ENCODE measurements at places on chromosomes 7 and 10.

DNA sequence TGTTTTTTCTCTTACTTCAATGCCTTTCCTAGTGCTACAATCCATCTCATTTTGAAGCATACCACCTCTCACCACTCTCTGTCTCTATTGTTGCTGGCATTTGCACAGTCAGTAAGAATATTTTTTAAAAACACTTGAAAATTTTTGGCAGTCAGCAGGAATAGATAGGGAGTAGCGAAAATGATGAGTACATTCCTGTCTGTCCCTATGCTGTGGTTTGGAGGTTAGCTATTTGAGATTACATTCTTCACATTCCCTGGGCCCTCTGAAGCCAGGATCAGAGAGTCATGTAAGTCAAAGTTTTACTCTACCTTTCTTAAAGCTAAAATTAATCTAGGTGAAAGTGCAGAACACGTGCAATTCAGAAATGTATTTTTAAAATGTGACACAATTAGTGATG is 53.0 kb upstream of the MAGI2 start:
- no peak for ATAC-seq

DNA sequence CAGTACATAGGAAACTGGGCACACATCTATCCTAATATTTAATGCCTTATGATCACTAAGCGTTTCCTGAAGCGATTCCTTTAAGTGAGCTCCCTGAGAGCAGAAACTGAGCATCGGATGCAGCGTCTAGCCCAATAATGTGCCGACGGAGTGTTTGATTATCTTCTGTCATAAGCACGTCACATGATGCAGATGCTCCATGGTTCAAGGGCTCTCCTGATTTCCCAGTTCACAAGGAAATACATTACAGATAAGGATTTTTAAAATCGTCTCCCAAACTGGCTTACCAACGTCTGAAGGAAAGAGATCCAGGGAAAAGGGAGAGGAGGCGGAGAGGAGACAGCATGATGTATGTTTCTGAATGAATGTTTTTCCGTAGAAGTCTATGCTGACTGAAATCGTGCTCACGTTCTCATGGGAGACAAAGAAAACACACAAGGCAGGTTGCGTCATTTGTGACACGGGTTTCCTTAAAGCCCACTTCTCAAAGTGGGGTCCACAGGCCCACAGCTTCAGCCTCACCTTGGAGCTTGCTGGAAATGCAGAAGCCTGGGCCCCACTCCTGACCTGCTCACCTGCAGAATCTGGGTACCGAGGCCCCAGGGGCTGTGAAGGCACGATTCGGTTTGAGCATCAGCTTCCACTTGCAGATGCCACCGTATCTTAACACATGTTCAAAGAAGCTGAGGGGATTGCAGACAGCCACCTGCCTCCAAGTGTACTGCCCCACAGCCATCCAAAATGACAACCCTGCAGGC is 21.5 kb upstream of the INSIG1 start:
- no peak for ATAC-seq

- no peak for ATAC-seq
Measured at GRCh38 chr7:133804127-133804526, 323.0 kb upstream of the LRGUK start.

DNA sequence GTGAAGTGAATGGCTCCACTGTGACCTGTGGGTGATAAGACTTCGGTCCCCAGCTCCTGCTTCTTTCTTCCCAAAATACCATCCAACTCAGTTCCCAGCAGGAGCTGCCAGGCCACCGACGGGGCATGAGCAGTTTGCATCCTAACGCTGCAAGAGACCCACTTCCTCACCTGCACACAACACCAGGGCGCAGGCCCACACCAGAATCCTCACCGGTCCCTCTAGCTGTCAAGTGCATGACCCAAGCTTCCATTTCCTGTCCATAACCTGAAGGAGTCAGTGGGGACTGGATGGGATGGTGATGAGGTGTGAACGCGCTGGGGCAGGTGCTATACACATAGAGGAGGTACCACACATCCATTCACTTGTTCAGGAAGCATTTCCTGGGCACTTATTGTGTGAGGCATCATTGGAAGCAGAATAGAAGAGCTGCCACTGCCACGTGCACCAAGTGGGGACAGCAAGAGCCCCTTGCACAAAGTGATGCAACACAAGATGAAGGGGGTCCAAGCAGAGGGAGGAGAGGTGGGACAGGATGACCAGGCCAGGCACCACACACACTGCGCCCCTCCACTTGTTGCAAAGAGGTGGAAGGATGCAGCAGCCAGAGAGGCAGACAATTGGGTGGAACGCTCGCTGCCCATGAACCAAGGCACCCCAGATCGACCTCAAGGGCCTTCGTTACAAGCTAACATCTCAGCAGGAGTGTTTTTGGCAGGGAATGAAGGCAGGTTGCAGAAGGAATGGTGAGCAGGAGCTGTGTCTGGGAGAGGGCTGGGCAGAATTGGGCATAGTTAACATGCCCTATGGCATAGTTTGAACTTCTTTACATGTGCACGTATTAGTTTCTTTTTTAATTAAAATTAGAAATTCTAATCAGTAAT is 605.8 kb upstream of the MGMT start:
- no peak for ATAC-seq

DNA sequence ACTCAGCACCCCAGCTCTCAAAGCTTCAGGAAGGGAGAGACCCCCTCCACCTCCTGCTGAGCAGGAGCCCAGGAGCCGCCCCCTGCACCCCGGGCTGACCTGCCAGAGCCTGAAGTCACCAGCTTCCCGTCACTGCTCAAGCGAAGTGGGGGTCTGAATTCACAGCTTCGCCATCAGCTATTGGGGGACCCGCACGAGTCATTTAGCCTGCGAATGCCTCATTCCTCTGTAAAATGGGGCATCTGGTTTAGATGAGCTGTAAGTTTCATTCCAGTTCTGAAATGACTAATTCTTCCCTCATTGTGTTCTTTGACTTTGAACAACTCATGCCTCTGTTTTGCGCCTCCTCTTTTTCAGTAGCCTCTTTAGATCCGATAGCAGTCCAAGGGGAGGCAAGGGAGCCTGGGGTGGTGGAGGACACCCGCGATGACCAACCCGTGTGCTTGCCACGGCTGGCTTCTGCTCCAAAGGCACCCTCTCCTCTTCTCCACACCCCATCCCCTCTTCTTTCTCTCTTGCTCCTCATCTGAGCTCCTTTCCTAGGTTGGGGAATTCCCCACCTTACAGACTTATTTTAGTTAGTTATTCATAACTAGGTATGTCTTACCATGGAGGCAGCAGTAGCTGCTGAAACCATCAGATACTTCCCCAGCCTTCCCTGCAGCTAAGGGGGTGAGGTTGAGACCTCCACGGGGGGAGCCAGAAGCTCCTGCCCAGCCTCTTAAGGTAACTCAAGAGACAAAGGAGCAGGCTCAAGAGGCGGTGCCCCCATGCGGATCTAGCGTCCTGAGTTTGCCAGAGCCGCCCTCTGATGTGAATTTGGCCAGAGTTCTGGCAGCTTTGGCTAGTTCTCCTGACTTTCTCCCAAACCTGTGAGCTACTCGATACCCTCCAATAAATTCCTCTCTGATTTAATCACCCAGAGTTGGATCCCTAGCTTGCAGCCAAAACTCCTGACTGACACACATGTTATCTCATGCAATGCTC is 47.7 kb downstream of the RBM17 start:
- ATAC-seq = peak; percentile 69

DNA sequence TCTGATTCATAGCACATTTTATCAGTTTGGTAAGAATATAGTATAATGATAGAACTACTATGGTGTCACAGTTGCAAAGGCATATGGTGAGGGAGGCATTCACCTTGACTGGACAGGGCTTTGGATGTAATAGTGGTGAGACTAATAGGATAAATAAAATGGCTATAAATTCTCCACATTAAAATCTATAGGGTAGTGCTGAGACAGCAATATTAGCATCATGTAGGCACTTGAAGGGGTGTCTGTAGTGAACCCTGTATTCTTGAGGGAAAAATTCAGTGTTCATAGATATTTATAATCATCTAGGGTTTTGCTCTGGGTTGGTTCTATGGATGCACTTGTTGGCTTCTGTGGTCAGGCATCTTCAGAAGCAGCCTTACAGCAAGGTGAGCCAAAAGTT is 59.3 kb upstream of the ICA1 start:
- ATAC-seq = no peak

GRCh38 chr7:3128857-3129490 is 85.3 kb upstream of the CARD11 start:
- ATAC-seq = no peak

DNA sequence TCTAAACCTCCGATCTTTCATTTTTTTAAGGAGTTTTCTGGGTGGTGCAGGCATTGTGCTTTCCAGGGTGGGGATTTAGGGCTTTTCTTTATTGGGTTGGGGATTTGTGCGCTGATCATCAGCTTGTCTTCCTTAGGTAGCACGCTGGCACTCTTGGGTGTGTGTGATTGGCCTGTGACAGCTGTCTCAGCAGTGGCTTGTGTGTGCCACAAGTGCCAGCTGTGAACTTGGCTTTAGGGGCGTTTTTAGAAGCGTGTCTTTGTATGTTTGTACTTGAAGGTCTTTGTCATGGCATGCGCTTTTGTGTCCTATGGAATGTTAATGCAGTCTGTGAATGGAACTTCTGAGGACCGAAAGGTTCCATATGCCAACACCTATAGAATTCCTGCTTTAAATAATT is 788 bp downstream of the AKAP9 start:
- peak; percentile 61 for ATAC-seq

DNA sequence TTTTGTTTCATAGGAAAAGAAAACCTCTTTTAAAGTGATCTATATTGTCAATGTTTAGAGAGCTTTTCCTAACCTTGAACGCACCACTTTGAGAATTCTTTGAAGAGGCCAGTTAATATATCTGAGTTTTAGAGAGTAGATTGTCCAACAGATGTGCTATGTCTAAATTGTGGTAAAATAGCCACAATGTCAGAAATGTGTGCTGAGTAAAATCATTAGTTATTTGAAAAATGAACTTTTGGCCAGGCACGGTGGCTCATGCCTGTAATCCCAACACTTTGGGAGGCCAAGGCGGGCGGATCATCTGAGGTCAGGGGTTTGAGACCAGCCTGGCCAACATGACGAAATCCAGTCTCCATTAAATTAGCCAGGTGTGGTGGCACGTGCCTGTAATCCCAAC is 61.6 kb upstream of the KIAA1217 start:
- ATAC-seq = no peak

DNA sequence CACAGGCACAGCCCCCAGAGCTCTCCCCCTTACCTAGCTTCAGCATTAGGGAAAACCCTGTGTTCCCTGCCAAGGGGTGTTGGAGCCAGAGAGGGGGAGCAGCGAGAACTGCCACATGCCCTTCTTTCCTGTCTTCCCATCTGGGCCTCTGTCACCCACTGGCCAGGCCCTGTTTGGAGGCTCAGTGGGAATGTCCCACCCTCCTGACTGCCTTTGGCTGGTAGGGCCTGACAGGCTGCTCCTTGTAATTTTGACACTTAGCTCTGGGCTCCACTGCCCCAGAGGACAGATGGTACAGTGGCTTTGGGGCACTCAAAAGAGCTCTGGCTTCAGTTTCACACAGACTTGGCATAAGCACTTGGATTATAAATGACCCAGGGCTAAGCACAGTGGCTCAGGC is 50.6 kb downstream of the GRID2IP start:
- ATAC-seq = no peak
